ENCODE measurements at places on chromosomes 13 and 19. TPM values are rescaled to one million over a fixed set of nuclear protein-coding genes. Genes with fewer than 3 reads are reported as not detected.

LGALS4 gene
- total RNA-seq: 8,309 TPM

ZNF536 gene
- total RNA-seq: 1.4 TPM

GRCh38 chr13:53343361-53343744 is 314.7 kb downstream of the OLFM4 start:
- H3K4me3 ChIP-seq: no peak overlapping the region
- no peak for DNase-seq
- no peaks in the 10 kb centered on the region for H3K4me1 ChIP-seq
- no peak overlapping the region for H3K27ac ChIP-seq
- H3K36me3 ChIP-seq: no peaks in the 10 kb centered on the region

DNA sequence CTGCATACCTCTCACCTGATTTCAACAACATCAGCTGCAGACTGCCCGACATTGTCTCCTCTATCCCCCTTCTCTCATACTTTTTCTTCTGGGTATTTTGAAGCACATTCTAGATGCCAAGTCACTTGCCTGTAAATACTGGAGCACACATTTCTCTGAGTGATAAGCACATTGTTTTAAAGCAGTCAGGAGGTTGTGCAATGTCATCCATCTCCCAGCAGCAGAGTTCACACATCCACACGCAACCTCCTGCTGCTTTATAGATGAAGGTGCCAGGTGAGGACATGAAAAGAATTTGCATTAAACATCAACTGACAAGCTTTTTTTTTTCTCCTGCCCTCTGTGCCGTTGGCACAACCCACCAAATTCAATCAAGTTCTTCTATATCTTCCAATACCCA is 5.5 kb downstream of the UPK1A start:
- H3K36me3 ChIP-seq: no peaks in the 10 kb centered on the region
- no peak overlapping the region for H3K27ac ChIP-seq
- no peaks in the 10 kb centered on the region for H3K4me1 ChIP-seq
- H3K27me3 ChIP-seq: peaks cover 18% of the 10 kb centered on the region
- no peak for DNase-seq
- H3K4me3 ChIP-seq: no peak overlapping the region

SIRT2 gene
- total RNA-seq: 32.9 TPM

- H3K27ac ChIP-seq: no peak overlapping the region
- H3K27me3 ChIP-seq: no peaks in the 10 kb centered on the region
- H3K4me1 ChIP-seq: no peaks in the 10 kb centered on the region
- H3K36me3 ChIP-seq: no peaks in the 10 kb centered on the region
- H3K4me3 ChIP-seq: no peak overlapping the region
Observed at GRCh38 chr19:30009013-30009412, 67.0 kb downstream of the URI1 start.

DNA sequence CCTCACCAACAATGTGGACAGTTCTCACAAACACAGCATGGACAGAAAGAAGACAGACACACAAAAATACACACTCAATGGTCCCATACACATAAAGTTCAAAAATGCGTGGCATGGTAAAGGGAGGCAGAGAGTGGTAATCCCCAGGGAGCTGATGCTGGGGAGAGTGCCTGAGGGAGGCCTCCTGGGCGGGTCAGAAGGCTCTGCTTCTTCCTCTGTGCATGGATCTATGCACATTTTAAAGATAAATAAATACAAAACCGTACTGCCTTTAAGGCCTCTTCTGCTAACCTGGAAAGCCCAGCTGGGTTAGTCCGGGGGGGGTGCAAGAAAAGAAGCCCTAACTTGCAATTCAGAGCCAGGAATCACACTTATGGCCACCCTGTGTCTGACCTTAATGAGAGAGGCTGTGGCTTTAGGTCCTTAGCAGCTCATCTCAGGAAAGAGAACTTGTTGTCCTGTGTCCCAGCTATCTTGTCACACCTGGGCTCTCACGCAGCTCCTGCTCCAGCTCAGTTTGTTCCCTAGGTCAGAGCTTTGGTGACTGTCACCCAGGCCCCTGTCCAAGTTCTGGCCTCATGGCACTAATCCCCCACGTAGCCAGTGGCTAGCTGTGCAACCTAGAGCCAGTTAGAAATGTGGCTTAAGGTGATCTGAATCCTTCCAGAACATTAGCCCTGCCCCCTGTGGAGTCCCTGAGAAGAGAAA is 28.5 kb downstream of the POP4 start:
- H3K4me3 ChIP-seq: no peak overlapping the region
- DNase-seq: no peak
- H3K4me1 ChIP-seq: no peaks in the 10 kb centered on the region

DNA sequence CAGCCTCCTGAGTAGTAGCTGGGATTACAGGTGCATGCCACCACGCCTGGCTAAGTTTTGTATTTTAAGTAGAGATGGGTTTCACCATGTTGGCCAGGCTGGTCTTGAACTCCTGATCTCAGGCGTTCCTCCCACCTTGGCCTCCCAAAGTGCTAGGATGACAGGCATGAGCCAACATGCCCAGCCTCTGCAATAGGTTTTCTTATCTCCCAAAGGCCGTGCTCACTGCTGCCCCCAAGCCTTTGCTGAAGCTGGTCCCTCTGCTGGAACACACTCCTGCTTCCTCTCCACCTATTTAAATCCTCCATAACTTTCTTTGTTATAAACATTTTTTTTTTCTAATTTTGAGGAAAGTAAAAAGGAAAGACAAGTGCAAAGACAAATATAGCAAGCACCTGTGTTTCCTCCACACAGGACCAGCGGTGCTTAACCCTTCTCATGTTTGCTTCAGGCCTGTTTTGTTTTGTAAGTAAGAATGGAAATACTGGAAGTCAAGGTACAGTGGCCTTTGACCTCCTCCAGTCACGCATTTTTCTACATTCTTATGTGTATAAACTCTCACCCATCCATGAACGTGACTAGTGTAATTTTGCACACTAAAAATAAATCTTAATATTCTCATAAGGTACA is 14.5 kb upstream of the TNFAIP8L1 start:
- no peaks in the 10 kb centered on the region for H3K36me3 ChIP-seq
- H3K4me1 ChIP-seq: no peaks in the 10 kb centered on the region
- DNase-seq: no peak
- no peak overlapping the region for H3K27ac ChIP-seq
- no peak overlapping the region for H3K4me3 ChIP-seq
- no peaks in the 10 kb centered on the region for H3K27me3 ChIP-seq

DNA sequence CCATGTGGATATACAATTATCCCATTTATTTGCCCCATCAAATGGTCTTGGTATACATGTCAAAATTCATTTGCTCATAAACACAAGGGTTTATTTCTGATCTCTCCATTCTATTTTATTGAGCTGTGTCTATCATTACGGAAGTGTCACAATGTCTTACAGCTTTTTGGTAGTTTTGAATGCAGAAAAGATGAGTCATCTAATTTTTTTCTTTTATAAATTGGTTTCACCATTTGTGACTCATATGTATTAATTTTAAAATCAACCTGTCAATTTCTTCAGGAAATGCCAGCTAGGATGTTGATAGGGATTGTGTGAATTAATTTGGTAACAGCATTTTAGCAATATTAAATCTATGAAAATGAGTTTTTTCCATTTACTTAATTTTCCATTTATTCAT is 2549.4 kb downstream of the PCDH9 start:
- H3K27me3 ChIP-seq: no peaks in the 10 kb centered on the region
- no peaks in the 10 kb centered on the region for H3K36me3 ChIP-seq
- no peak overlapping the region for H3K27ac ChIP-seq

DNA sequence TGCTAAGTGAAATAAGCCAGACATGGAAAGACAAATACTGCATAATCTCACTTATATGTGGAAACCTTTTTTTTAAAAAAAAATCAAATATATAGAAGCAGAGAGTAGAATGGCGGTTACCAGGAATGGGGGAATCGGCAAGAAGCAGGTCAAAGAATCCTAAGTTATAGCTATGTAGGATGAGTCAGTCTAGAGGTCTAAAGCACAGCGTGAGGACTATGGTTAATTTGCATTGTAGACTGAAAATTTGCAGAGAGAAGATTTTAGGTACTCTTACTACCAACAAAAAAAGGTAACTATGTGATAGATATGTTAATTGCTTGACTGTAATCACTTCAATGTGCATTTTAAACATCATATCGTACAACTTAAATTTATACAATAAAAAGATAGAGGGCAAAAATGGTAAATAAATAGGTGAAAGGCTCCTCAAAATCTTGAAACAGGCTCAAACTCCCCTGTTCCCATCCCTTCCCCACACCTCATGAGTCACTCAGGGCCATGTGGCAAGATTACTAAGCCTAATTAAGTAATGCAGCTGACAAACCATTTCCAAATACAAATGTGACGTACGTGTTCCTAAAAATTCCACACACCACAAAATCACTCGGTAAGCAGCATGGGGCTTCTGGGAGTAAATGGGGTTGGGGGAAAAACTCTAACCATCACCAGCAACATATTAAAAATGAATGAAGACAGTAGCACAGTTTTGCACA is 159.0 kb downstream of the USP12 start:
- no peak for DNase-seq
- no peak overlapping the region for H3K27ac ChIP-seq
- H3K4me1 ChIP-seq: peaks cover 5% of the 10 kb centered on the region
- H3K4me3 ChIP-seq: no peak overlapping the region

DNA sequence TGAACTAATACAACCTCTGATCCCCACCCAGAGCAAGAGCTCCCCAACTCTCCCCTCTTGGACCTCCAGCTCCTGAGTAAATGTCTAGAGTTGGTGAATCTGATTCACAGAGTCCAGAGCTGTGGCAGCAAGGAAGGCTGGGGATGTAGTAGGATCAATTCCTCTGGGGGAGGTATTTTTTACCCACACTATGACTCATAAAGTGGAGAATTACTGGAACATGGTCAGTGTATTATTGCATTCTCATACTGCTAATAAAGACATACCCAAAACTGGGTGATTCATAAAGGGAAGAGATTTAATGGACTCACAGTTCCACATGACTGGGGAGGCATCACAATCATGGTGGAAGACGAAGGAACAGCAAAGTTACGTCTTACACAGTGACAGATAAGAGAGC is 496.7 kb downstream of the EFNB2 start:
- DNase-seq: no peak
- no peak overlapping the region for H3K4me3 ChIP-seq
- no peaks in the 10 kb centered on the region for H3K4me1 ChIP-seq
- H3K36me3 ChIP-seq: no peaks in the 10 kb centered on the region

LCP1 gene
- 27.6 TPM for total RNA-seq

DNA sequence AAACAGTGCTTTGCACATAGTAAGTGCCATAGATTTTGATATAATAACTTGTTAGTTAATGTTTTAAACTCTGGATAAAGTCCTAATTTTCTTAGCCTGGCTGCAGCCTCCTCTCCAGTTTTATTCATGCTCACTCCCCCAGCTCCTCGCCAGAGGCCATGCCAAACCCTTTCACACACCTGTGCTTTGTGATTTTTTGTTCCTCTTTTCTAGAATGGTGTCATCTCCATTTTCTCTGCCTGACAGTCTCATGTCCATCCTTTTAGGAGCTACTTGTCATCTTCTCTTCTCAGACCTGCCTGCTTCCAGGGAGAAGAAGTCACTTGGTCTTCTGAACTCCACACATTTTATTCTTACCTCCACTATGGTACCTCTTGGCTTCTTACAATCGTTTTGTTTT is 55.8 kb upstream of the SPATA13 start:
- no peak overlapping the region for H3K4me3 ChIP-seq
- H3K27me3 ChIP-seq: no peaks in the 10 kb centered on the region
- no peak for DNase-seq
- H3K36me3 ChIP-seq: no peaks in the 10 kb centered on the region
- H3K27ac ChIP-seq: no peak overlapping the region

DNA sequence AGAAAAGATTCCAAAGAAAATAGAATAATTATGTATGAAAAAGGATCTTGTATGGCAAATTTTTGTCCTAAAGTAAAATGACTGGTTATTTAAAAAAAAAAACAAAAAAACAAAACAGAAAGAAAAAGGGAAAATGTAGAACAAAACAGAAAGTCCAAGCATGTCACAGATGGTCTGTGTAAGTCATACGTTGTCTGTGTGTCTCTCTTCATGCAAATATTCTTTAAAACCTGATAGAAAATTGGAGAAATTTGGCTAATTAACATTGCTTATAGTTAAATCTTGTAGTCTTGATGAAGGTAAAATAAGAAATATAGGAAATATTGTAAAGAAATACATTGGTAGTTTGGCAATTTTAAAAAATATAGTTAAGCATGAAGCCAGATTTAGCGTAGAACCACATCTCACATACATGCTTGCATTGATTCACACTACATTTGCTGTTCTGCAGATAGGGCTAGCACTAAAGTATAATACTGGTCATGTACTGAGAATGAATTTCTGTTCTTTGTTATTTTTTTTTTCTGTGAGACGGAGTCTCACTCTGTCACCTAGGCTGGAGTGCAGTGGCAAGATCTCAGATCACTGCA is 58.4 kb downstream of the SPRYD7 start:
- H3K4me3 ChIP-seq: no peak overlapping the region
- no peaks in the 10 kb centered on the region for H3K36me3 ChIP-seq
- no peak overlapping the region for H3K27ac ChIP-seq
- no peaks in the 10 kb centered on the region for H3K27me3 ChIP-seq

DNA sequence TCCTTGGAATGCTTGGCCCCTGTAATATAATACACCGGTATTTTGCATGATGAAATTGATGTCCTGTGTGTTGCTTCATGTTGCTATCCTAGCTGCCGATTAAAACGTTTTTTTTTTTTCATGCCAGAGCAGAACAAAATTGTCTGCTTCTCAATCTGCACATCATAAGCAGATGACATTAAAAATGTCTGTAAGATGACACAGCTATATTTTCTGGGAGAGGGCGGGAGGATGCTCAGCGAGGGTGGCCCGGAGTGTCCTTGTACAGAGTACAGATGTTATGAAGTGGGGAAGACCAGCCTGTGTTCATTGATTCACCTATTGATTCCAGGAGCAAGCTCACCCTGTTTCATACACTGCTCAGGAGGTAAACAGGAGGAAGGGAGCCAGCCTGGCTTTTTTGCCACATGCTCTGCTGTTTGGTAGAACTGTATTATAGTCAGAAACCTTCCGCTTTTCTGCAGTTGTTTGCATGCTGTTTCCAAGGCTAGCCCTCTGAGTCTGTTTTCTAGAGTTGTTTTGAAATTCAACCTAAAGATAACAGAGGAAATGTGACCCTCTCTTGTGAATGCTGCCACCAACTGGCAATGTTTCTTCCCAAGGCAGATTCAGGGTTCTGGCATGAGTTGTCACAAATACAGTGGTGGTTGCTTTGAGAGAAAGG is 4.7 kb upstream of the IRS2 start:
- no peak overlapping the region for H3K4me3 ChIP-seq
- H3K4me1 ChIP-seq: no peaks in the 10 kb centered on the region
- H3K36me3 ChIP-seq: no peaks in the 10 kb centered on the region

ZNF628 gene
- 8.9 TPM for total RNA-seq

GRCh38 chr19:28519952-28520861 is 692.7 kb downstream of the UQCRFS1 start:
- H3K27me3 ChIP-seq: no peaks in the 10 kb centered on the region
- no peak overlapping the region for H3K27ac ChIP-seq

- no peak overlapping the region for H3K27ac ChIP-seq
- no peaks in the 10 kb centered on the region for H3K36me3 ChIP-seq
- H3K4me1 ChIP-seq: no peaks in the 10 kb centered on the region
- no peak for DNase-seq
Observed at GRCh38 chr19:32717496-32717895, 2.1 kb upstream of the TDRD12 start.

DNA sequence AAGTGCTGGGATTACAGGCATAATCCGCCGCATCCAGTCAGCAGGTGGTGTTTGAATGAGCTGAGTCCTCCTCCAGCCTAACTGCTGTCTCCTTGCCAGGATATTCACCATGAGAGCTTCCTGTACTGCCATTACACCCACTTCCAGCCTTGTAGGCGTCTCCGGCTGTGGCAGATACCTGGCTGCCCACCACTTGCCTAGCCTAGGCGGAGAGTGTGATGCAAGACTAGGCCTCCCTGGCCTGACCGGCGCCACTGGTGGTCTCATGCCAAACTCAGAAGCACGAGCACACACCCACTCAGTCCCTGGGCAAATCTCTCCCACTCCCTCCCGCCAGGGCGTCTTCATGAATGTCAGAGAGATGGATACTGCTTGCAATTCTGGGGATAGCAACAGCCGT is 16.6 kb downstream of the IL12RB1 start:
- H3K4me1 ChIP-seq: no peaks in the 10 kb centered on the region
- no peaks in the 10 kb centered on the region for H3K36me3 ChIP-seq
- no peak overlapping the region for H3K4me3 ChIP-seq
- no peak overlapping the region for H3K27ac ChIP-seq
- no peak for DNase-seq

Data from colonic mucosa (tissue), 4 donors.